ENCODE measurements at places on chromosomes 13 and 19. TPM values are rescaled to one million over a fixed set of nuclear protein-coding genes. Genes with fewer than 3 reads are reported as not detected.

The LINGO3 gene
- polyA plus RNA-seq = 3.6 TPM

The KIR2DL1 gene
- polyA plus RNA-seq = not detected

The CBARP gene
- not detected for polyA plus RNA-seq

The WDR87 gene
- polyA plus RNA-seq = not detected

The ZNF177 gene
- polyA plus RNA-seq = 1.2 TPM

The PLPPR2 gene
- 0.92 TPM for polyA plus RNA-seq

The VSTM1 gene
- not detected for polyA plus RNA-seq

The PCDH8 gene
- not detected for polyA plus RNA-seq

The ITGBL1 gene
- not detected for polyA plus RNA-seq

The RFPL4A gene
- not detected for polyA plus RNA-seq

The IZUMO4 gene
- polyA plus RNA-seq = 0.73 TPM

The MAU2 gene
- polyA plus RNA-seq = 16.5 TPM

The PNKP gene
- 19.4 TPM for polyA plus RNA-seq

The PSG3 gene
- polyA plus RNA-seq = not detected

The MATK gene
- 8.4 TPM for polyA plus RNA-seq

The SIGLECL1 gene
- polyA plus RNA-seq = not detected

The NLRP7 gene
- polyA plus RNA-seq = not detected

All from naive thymus-derived CD4-positive, alpha-beta T cell (primary cell).